Epithelial cell of proximal tubule (primary cell): ENCODE measurements at places on chromosomes 7 and 10. TPM values are rescaled to one million over a fixed set of nuclear protein-coding genes. Genes with fewer than 3 reads are reported as not detected.

The PHYHIPL gene
- total RNA-seq: 0.23 TPM in 1 of 2 replicates, not detected in the other

The LIPF gene
- not detected in 2 replicates for total RNA-seq

The KMT2E gene
- 19.8 and 46.4 TPM in 2 replicates for total RNA-seq

The HSPA12A gene
- 8.9 and 13.0 TPM in 2 replicates for total RNA-seq

The CYP2E1 gene
- total RNA-seq: 0.17 and 1.1 TPM in 2 replicates

The PRKG1 gene
- total RNA-seq: 0.14 and 0.17 TPM in 2 replicates

The C7orf33 gene
- not detected in 2 replicates for total RNA-seq

The MRLN gene
- not detected in 2 replicates for total RNA-seq

The FBXW4 gene
- total RNA-seq: 15.3 and 16.8 TPM in 2 replicates

The HHEX gene
- 2.2 and 4.5 TPM in 2 replicates for total RNA-seq

The CCDC172 gene
- not detected in 2 replicates for total RNA-seq

The CFAP69 gene
- 0.29 and 0.51 TPM in 2 replicates for total RNA-seq

The TMEM270 gene
- not detected in 2 replicates for total RNA-seq

GRCh38 chr10:63200431-63200830 lies 67.3 kb downstream of the NRBF2 start:
- DNase-seq: no peak

DNA sequence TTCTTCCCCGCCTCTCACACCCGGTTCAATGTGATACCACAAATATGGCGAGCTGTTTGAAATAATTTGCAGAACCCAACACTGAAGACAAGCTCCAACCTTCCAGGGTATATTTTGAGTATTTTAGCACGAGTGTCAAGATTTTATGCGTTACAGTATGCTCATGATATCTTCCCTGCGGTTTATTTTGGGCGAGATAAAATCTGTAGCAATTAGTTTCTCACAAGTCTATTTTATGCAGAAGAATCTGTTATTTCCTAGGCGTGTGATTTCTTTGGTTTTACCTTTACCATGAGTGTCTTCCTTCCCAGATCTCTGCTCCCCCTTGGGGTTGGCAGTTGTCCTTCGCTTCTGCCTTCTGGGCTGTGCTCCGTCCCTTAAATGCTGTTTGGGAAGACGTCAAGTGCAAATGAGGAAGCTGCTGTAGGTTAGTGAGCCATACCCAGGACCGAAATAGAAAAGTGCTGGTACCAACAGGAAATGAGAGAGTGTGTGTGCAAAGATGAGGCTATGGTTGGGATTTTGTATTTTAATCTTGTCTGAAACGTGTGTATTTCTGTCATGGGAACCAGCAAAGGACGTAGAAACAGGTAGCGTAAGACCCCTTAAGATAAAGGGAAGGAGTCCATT lies 299.8 kb downstream of the KLF6 start:
- DNase-seq: no peak

- DNase-seq: no peak
Measured at GRCh38 chr10:126732868-126733267, 62.4 kb upstream of the C10orf90 start.

DNA sequence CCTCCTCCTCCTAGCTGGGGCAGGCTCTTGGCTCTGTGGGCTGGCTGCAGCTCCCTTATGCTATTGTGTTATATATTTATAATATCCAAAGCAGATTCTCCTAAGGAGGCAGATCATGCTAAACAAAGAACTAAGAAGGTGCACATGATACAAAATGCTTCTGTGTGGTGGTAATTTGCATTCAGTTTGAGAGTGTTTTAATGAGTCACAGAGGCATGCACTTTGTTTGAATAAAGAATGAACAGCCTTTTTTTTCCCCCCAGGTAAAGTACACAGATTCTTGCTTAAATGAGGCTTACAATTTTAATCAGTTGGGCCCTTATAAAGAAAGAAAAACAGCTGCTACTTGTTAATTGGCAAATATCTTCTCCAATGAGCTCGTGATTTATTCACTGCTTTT lies 95.0 kb downstream of the FANK1 start:
- no peak for DNase-seq

DNA sequence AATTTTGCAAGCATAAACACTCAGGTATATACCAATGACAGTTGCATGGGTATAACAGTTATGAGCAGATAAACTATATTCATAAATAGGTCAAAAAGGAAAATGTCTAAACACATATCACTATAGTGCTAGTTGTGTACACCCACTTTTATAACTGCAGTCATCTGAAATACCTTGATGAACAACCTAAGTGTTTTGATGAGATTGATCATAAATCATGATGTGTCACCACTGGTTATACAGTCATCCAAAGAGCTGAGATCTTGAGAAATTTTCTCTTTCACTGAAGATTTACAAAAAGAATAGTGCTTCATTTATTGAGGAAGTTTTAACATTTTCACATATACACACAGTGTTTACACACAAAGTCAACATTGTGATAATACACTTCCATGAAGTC lies 78.6 kb upstream of the SLC25A13 start:
- no peak for DNase-seq

GRCh38 chr10:26368463-26368862 lies 69.7 kb upstream of the APBB1IP start:
- DNase-seq: no peak

DNA sequence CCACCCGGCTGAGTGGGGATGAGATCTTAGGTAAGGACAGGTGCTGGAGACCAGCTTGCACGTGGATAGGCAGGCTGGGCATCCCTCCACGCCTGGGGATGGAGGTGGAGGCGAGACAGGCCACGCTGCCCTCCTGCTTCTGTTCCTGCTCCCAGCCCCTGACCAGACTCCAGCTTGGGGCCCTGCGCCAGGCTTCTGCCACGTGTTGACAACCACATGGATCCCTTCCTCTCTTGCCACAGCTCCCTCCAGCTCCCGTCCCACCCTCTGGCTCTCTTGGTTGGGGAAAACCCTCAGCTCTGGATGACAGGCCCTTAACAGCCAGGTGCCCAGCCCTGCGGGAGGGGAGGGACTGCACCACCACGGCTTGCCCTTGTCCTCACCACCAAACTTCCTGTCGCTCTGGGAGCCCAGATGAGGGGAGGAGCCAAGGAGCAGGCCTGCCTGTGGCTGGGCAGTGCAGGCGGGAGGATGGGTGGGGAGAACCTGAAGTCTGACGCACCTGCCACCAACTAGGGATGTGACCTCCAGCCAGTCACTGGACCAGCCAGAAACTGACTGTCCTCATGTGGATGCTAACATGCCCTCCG lies 36.0 kb downstream of the KCNH2 start:
- DNase-seq: no peak

- DNase-seq: no peak
Measured at GRCh38 chr7:141679014-141679413, 23.0 kb downstream of the DENND11 start.

DNA sequence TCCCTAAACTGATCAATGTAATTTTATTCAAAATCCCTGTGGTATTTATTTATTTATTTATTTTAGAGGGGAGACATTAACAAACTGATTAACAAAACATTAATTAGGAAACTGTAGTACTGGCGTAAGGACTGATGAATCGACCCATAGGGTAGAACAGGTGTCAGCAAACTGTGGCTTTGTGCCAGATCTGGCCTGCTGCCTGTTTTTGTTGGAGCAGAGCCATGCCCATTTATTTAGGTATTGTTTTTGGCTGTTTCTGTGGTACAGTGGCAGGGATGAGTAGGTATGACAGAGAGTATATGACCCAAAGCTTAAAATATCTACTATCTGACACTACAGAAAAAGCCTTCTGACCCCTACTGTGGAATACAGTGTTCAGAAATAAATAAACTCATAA lies 332.5 kb upstream of the ETV1 start:
- no peak for DNase-seq
